ENCODE measurements at places on chromosomes 2 and 18.

DNA sequence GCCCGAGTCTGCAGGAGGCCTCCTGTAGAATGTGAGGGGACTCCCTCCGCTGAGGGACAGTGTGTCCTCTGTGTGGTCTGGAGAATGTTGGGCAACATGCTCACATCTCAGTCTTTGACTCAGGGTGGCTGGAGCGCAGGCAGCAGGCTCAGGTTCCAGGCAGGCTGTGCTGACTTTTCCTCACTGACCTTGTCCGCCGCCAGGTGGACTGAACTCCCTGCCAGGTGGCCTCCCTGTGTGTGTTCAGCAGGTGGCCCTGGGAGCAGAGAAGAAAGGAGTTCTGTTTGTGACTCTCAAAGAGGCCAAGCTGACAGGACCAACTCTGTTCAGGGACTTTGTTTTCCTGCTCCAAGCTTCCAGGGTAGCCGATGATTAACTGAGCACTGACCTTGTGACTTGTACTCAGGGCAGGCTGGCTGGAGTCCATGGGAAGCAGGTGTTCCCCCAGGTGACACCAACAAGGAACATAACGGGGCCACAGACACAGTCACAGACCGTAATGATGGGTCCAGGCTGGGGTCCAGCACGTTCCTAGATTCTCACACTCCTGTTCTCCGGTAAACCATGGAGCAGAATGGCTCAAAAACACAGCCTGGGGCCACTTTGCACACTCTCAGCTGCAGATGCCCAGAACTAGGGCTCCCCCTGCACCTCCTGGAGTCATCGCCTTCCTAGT lies 439.8 kb downstream of the RNF144A start:
- no peak for DNase-seq

- DNase-seq, result no peak
These were observed 851.8 kb upstream of the CRIM1 start for GRCh38 chr2:35503738-35504199.

DNA sequence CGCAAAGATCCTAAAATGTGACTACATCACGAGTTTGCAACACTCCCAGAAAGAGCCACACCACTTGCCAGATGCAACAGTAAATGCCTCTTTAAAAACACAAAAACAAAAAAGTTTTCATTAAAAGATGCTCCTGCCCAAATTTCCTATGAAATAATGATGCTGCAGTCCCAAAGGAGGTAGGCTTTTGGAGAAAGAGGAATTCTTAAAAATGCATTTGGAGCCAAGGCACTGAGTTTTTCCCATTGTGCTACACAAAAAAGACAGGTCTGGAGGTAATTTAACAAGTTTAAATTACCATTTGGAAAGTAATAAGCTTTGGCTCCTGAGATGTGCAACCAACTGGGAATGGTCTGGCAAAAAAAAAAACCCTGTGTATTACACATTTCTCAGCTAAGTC lies 145.0 kb downstream of the PID1 start:
- DNase-seq, result no peak

DNA sequence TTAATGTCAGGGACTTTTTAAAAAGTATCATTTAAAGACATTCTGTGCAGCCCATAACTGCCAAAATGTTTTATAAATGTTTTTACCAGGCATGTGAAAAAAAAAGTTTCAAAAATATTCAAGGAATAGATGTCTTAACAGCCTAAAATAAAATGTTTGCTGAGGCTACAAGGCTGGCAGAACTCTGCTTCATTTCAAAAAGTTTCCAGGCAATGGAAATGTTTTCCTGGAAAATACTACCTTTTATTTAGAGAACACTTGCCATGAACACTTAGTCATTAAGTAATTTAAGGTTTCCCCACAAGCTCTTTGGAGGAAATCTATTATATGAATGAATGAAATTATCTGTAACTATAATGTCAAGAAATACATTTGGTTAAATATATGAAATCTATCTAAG lies 68.8 kb downstream of the THADA start:
- DNase-seq, result no peak

DNA sequence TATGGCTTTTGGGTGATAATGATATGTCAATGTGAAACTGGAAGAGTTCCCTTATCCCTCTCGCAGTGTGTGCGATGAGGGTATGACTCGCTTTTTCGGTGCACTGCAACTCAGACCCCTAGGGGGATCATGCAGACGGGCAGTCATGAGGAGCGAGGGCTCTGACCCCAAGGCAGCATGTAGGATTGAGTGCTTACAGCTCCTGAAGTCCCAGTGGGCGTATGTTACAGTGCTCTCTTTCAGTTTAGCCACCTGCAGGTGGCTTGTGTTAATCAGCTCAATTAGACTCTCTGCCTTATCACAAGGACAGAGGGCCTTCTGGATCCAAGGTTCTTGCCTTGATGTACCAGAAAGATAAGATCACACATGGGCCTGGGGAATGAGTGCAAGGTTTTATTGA lies 1269.9 kb upstream of the GYPC start:
- DNase-seq, result no peak

DNA sequence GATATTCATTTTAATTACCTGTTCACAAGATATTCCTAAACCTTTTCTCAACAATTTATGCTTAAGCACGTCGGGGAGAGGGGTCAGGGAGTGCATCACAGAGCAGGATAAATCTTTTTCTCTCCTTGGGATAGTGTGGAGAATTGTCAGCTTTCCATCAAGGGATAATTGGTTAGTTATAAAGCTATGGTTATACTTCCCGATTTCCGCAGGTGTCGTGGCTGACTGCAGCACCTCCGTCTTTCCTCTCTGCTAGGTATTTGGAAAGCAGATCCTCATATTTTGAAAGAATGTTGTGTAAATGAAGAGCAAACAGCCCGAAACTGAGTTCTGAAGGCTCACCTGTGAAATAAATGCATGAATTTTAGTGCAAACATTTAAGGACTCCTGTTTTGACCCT lies 778 bp downstream of the DYNC2LI1 start:
- no peak for DNase-seq

DNA sequence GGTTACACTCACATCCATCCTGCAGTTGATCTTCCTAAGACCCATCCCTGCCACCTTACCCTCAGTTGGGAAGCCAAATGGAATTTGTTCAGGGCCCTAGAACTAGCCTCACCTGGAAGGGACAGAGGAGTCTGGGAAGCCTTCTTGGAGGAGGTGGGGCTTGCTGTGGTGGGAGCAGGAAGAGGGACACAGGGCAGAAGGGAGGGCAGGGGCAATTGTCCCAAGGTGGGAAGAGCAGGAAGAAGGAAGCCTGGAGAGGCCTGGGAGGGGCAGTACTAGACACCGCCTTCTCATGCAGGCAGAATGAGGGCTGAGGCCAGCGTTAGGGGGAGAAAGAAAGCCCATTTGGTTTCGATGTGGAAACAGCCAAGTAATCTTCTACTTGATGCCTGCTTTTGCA lies 34.1 kb upstream of the ASPRV1 start:
- no peak for DNase-seq

DNA sequence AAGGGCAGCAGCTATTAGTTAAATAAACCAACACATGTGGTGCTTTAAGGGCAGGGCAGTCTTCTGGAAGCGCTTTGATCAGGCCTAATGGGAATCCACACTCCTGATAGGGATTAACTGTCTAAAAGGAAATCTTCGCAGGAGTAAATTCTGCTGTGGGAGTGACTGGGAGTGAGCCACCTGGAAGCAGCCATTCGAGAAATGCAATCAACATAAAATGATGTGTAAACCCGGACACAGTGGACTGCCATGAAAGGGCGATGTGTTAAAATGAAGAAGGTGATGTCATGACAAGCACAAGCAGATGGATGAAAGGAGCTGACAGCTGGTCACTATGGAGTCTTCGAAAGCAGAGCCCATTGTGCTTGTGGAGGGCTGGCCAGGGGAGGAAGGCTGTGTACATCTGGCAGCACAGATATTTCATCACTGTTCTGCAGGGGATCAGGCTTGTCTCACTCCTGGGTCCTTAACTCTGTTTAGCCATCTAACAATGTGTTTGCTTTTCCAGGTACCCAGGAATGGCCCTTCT lies 24.8 kb upstream of the GALNT14 start:
- DNase-seq, result no peak

DNA sequence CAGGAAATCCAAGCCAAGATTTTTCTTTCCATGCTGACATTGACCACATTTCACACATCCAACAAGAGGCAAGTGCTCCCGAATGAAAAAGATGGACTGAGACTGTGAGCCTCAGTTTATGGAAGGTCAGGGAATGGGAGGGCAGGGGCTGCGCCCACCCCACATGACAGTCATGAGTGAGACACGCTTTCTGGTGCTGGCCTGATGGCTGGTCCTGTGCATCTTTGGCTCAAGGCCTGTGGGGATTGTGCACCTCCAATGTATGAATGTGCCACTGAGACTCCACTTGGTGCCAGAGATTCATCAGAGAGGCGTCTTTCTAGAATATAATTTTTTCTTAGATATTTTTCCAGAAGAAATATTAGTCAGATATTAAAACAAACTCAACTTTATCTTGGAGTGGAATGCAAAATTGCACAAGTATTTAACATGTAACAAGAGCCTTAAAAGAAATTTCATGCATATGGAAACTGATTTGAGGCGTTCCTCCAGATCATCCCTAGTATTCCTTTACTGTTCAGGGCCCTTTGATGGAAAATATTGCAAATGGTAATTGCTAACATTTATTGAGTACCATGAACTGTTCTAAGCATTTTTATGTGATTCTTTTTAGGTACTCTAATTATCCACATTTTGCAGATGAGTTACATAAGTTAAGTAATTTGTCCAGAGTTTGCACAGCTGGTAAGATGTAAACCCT lies 87.3 kb upstream of the GPR45 start:
- no peak for DNase-seq

DNA sequence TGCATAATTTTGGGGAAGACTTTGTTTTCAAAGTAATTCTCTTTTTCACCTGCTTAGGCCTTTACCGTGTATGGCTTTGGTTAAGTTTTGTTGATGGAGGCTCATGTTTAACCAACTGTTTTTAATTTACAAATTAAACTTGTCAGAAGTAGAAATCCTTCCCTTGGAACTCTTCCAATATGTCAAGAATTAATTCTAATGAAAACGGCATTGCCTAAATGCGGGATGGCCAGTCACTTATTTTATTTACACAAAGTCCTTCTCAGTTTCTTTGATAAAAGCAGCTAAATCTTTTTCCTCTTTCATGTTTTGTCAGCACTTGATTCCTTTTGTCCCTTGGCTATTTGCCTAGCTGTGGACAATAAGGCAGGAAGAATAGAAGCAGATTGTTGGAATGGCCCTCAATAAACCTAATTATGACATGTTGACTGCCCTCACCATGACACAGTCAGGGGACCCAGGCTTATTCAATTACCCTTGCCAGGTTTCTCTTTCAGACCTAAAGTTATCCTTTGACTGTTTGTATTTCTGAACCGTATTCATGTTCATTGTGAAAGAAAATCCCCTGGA lies 26.3 kb downstream of the PAX3 start:
- no peak for DNase-seq

GRCh38 chr2:145682546-145683157 lies 1162.7 kb upstream of the ZEB2 start:
- DNase-seq, result no peak

GRCh38 chr2:223860809-223861738 lies 23.7 kb upstream of the AP1S3 start:
- DNase-seq, result peak; percentile 57

- DNase-seq, result no peak
These were observed 14.3 kb downstream of the GPR39 start for GRCh38 chr2:132430895-132431294.

GRCh38 chr18:63683890-63684289 lies 18.9 kb upstream of the SERPINB11 start:
- DNase-seq, result no peak
